Stimulated activated naive B cell treated with anti-CD40 and anti-IgM and Interleukin-4, amounts not matched to agents 10 μg/mL and 1 μg/mL and 100 μg/mL, for 72 hours (primary cell): ENCODE measurements at places on chromosomes 7 and 10.

- DNase-seq = no peak
These were observed 16.0 kb upstream of the LRRC61 start for GRCh38 chr7:150307129-150307528.

DNA sequence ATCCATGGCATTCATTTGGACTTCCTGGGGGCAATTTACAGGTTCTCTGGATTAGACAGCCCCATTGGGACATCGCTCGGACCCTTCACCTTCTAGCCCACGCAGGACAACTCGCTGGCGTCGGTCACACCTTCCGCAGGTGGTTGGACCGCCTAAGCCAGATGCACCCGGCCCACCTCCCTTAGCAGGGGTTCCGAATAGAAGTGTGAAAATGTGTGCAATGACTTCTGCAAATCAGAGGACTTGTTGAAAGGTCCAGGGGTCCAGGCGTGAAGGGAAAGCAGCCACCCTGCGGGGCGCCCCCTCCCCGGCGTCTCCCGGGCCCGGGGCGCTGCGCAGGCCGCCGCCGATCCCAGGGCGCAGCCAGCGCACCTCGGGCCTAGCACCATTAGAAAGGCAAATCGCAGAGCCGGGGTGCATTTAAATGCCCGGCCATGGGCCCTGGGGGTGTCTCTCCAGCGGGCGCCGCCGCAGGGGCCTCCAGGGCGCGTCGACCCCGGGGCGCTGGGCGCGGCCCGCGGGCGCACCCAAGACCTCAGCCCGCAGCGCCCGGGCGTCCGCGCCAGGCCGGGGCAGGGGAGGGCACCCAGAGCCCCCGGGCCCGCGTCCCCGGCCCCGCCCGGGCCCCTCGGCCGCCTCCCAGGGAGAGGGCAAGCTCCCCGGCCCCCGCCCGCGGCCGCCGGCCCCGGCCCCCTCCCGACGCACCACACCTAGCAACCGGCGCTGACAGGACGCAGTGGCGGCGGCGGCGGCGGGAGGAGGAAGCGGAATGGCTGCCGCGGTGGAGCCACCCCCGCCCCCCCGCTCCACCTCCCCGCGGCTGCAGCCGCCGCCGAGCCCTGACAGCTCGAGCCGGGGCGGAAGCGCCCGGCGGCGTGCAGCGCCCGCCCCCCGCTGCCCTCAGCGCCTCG, 1.2 kb downstream of the JAZF1 start:
- peak; percentile 45 for DNase-seq

DNA sequence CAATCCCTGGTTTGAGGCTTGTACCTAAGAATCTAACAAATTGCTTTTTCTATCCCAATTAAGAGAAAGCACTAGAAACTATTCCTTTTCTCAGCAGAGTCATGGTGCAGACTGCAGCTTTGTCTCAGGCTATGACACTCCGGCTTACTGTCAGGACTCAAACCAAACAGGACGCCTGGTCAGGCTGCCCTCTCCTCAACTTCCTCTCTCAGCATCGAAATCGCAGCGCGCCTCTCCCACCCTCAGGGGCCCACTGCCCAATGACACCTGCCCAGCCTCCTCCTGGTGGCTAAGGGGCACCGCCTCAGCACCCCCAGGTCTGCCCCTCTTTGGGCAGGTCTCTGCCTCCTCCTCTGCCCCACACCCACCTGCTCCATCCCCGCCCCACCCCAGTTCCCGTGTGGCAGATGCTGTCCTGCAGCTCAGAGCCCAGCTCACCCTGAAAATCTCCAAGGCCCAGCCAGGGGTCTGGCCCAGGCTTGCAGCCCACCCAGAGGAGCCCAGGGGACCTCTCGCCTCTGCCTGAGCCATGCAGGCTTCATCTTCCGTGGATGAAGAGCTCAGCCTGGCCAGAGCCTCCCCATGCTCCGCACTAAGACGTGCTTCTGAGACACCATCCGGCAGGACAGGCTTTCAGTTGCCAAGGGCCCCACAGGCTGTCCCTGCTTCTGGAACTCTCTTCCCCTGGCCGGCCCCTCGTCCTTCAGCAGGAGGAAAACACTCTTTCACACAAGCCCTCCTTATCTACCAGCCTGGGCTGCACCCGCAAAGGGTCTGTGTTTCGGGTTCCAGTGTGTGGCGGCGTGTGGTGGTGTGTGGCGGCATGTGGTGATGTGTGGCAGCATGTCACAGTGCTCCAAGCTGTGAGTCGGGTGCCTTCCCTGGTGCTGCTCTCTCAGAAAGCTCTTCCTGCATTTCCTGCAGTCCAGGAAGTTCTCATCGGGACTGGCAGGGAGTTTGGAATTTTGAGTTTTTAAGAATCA, 16.4 kb upstream of the PTPRN2 start:
- no peak for DNase-seq

DNA sequence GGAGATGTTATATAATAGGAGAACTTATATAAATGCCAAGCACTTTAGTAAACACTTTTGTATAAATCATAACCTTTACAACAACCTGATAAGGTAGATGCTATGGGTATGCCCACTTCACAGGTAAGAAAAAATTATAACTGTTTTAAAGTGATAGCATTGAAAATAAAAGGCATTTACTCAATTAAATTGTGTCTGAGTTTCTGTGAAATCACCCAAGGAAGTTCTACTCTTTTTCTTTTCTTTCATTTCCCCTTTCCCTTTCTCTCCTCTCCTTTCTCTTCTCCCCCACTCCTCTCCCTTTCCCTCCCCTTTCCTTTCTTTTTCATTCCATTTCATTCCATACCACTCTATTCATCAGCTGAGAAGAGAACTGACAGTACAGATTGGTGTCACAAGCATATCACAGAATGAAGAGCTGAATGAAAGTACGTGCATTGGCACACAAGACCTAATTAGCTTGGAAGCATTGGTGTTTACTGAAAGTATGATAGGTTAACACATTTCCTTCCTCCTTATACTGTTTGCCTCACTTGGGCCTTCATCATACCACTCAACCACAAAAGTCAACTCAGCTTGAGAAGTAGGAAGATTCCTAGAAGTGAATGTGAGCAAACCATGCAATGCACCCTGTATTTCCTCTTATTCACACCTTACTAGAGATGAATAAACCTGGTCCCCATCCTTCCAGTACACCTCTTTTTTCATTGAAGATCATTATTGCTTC, 117.9 kb upstream of the AGR3 start:
- DNase-seq = no peak

DNA sequence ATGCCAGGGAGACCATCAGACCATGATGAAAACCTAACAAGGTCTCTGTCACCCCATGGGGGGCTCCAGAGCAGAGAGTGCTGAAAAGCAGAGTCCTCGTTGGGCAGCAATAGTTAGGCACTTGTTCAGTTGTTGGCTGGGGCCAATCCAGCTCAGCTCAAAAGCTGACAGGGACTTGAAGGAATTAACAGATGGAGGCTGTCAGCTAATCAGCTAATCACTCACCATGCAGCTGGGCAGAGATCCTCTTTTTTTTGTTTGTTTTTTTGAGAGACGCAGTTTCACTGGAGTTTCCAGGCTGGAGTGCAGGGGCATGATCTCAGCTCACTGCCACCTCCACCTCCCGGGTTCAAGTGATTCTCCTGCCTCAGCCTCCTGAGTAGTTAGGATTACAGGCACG, 18.1 kb downstream of the CEP55 start:
- DNase-seq = no peak
